ENCODE measurements at places on chromosomes 6 and 20.
A peak's percentile ranks its signal among the peaks of the same experiment; 100 is the strongest.

- DNase-seq, result no peak
Observed at GRCh38 chr6:3455569-3456394, 1.1 kb downstream of the SLC22A23 start.

- DNase-seq, result no peak
Observed at GRCh38 chr20:53742685-53743081, 149.0 kb upstream of the ZNF217 start.

DNA sequence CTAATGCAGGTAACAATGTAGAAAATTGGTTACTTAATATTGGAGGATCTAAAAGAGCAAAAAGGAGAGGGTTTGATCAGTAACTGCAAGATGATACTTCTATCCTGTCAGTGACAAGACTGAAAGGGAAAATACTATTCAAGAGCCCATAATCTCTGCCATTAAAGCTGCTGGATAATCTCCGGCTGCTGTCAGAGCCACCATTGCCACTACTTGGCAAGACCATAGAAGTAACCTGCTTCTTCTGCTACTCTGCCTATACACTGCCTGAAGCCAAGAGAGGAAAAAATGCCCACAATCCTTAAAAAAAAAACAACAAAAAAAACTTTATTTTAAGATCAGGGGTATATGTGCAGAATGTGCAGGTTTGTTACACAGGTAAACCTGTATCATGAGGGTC lies 386.5 kb upstream of the ID4 start:
- no peak for DNase-seq

DNA sequence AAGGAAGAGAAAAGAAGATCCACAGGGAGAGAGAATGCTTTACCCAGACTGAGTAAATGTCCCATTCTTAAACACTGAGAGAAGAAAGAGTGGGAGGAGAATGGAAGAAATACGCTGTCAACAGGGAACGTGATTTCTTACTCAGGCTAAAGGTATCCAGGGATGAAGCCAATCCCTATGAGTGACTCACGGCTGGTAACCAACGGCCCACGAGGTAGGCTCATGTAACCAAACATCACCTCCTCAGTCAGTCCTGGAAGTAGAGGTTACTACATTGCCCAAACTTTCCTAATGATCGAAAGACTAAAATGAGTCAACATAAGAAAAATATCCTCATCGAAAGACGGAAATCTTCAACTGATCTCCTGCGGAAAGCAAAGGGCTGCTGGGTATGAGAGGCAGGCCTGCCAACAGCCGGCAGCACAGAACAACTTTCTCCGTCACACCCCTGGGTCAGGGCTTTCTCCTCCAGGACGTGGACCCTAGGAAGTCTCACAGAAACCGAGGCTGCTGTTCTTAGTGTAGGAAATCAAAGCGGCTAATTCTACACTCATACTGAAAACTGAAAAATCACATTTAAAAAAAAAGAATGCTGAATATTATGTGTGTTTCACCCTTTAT lies 292.6 kb downstream of the GMDS start:
- DNase-seq, result no peak

DNA sequence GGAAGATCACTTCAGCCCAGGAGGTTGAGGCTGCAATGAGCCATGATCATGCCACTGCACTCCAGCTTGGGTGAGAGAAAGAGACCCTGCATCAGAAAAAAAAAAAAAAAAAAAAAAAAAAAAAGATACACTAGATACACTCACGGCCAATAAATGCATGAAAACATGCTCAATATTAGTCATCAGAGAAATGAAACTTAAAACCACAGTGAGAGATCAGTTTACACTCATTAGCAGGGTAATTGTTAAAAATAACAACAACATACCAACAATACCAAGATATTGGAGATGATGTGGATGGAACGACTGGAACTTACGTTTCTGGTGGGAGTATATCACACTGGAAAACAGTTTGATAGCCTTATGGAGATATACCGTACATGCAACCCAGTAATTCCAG lies 29.9 kb downstream of the HS3ST5 start:
- DNase-seq, result no peak

DNA sequence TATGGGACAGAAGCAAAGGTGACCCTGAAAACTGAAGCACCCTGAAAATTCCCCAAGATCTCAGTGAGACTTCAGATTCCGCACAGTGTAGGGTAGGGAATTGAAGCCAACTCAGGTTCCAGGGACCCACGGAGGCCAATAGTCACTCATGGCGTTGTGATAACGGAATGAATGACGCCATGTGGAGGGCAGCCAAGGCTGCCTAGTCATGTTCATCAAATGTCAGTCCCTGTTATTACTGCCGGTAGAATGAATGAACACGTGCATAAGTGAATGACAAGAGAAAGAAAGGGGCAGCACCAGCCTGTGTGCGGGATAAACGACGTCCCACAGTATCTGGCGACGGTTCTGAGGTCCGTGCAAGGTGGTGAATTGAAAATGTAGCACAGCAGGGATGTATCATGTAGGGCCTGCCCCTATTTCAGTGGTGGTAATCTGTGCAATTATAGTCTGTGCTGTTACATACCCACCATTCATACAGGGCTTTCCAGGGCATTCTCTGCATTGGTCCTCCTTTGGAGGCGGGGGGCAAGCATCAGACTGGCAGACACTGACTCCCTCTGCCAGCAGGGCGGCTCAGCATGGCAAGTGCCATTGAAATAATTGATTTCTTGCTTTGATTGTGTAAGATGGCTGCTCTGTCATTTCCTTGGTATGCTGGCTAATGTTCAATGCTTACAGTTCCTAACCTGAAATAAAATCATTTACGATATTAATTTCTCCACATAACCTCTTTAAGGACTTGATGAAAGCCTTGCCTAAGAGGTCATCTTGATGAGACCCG lies 386.9 kb downstream of the CDH4 start:
- DNase-seq, result no peak

DNA sequence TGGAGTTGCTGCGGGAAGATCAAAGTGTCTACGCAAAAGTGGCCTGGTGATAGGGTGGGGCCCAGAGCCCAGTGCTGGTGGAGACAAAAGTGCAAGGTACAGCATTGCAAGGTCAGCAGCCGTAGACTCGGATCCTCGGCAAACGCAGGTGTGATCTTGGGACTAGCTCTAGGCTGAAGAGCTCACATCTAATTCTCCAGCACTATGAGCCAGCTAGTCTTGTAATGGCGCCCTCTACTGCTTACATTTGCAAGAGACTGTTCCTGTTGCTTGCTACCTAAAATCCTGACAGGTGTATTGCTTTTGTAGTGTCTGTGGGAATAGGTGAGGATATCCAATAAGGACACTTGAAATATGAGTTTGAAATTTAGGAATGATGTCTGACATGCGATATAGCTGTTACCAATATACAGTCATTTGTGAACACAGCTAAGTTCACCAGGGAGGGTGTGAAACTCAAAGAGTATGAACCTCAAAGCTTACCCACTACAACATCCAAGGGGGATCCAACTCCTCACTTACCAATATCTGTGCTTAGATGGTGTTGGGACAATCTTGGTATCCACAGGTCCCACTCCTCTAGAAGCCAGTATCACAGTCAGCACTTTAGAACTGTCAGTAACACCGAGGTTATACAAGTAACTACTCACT lies 58.4 kb downstream of the PDE7B start:
- peak; percentile 67 for DNase-seq

DNA sequence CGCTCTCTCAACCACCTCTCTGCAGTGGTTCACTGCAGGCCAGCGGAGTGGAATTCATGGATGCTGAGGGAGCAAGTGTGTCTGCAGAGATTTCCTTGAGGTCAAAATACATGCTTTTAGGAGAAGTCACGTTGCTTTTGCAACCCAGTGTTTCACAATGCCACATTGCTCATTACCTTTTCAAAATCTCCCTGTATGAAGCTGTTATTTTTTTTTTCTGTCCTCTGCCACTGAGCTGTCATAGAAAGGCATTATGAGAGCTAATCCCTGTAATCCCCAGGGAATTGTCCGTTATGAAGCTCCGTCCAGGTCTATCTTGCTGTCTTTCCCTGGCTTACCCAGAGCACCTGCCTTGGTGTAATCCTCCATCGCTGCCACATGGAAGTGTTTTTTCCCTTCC lies 60.5 kb upstream of the SLC22A23 start:
- DNase-seq, result no peak

DNA sequence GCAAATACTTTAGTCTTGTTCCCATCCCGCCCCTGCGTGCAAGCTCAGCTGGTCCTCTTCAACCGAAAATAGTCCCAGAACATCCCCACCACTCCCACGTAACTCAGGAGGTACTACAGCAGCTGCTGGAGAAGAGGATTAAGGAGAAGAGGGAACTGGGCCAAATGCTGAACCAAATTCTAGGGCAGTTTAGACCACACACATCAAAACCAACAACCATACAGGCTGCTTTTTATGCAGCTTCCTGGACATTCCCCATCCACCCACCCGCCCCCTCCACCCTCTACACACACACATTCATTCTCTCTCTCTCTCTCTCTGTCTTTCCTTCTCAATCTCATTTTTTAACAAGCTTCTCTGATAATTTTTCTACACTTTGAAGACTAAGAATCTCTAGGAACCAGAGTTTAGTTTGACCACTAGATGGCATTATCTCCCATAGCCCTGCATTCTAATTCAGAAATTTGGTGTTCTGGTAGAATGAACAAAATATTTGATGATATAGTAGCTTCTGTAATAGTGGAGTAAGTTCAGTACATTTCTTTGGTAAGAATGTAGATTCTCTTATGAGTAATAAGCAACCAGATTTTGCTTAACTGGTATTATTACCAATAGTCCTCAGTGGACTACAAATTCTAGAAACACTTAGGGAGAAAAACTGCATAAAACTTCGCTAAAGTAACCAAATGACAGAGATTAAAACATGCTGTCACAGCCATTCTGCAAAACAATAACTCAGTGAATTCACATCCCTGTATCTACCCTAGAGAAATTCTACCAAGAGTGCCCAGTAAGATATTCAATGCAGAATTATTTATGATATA lies 52.1 kb upstream of the BEND6 start:
- DNase-seq, result no peak

DNA sequence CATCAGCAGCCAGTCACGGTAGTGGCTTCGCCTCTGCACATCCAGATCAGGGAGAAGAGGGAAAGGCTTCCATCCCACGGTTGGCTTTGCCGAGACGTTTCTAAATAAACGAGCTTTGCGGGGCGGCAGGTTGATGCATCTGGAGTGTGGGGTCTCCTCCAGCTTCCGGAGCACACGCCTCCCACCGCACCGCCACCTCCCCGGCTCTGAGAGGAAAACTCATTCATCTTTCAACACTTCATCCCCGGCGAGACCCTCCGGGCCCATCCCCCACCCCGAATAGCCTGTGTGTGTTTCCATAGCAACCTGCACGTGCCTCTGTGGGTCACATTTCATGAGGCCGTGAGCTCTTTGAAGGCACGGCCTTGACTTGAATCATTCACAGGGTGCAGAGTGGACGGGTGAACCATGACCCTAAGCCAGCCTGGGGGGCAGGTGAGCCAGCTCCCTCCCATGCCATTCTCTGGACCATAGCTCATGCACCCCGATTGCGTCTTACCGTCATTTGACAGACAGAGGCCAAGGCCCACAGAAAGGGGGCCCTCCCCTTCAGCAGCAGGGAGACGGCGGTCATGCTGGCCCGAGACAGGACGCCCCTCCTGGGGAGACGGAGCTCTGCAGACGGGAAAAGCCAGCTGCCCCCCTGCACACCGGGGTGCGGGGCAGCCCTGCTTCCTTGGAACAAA lies 16.2 kb upstream of the CHRNA4 start:
- no peak for DNase-seq
